ENCODE measurements at places on chromosomes 7 and 10. TPM values are rescaled to one million over a fixed set of nuclear protein-coding genes. Genes with fewer than 3 reads are reported as not detected.

DNA sequence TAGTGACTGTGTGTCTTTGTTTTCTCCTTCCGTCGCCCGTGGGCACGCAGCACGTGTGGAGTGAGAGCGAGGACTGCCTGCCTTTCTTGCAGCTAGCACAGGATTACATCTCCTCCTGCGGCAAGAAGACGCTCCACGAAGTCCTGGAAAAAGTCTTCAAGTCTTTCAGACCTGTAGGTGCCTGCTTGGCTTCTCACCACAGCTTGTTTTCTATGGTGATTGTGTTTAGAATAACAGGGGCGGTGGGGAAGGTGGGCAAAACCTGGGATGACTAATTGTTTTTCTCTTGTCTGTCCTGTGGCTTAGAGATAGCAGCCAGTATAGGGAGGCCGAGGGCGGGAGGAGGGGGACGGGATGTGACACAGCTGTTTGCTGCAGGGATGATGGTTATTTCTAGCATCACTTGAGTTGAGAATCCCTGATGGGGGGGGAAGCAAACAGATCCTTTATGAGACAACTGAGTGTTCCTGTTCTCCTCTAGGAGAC is 11.4 kb downstream of the MTURN start:
- H3K36me3 ChIP-seq: no peaks in the 10 kb centered on the region
- DNase-seq: no peak
- H3K4me3 ChIP-seq: no peak overlapping the region
- peaks cover 26% of the 10 kb centered on the region for H3K4me1 ChIP-seq
- no peak overlapping the region for H3K27ac ChIP-seq

DNA sequence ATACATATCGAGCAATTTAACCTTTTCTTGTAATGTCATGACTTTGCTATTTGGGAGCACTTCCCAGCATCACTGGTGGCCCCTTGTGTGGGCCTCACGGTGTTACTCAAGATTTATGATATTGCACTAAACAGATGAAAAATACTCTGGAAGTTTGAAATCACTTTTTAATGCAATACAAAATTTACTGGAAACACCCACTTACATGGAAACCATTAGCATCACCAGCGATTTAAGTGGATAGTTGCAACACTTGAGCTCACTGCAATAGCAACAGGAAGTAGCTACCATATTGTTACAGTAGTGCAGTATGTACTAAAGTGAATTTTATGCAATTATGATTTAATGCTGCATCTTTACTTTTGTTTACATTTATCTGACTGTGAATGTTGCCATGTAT is 184.4 kb downstream of the MDFIC start:
- no peak for DNase-seq
- H3K4me3 ChIP-seq: no peak overlapping the region
- H3K36me3 ChIP-seq: no peaks in the 10 kb centered on the region
- H3K27ac ChIP-seq: no peak overlapping the region

- H3K36me3 ChIP-seq: no peaks in the 10 kb centered on the region
- DNase-seq: no peak
- H3K4me1 ChIP-seq: no peaks in the 10 kb centered on the region
- H3K27me3 ChIP-seq: no peaks in the 10 kb centered on the region
- no peak overlapping the region for H3K27ac ChIP-seq
- no peak overlapping the region for H3K4me3 ChIP-seq
These were observed 69.3 kb downstream of the OAT start for GRCh38 chr10:124349231-124349995.

PAX4 gene
- not detected for total RNA-seq

DNA sequence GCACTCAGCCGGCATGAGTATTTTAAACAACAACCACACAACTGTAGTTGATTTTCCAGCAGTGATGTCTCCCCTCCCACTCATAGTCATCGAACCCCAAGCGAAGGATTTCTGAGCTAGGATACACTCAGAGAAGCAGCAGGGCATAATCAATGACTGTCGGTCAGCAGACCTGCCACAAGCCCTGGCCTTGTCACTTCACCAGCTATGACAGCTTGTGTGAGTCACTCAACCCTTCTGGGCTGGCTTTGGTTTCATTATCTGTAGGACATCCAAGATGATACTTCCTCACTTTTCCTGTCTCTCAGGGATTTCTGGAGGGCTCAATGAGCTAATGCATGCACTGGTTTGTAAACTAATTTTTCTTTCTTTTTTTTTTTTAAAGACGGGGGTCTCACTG is 22.0 kb upstream of the UBE3C start:
- no peak overlapping the region for H3K4me3 ChIP-seq
- no peak for DNase-seq
- no peaks in the 10 kb centered on the region for H3K36me3 ChIP-seq
- H3K27ac ChIP-seq: no peak overlapping the region

DNA sequence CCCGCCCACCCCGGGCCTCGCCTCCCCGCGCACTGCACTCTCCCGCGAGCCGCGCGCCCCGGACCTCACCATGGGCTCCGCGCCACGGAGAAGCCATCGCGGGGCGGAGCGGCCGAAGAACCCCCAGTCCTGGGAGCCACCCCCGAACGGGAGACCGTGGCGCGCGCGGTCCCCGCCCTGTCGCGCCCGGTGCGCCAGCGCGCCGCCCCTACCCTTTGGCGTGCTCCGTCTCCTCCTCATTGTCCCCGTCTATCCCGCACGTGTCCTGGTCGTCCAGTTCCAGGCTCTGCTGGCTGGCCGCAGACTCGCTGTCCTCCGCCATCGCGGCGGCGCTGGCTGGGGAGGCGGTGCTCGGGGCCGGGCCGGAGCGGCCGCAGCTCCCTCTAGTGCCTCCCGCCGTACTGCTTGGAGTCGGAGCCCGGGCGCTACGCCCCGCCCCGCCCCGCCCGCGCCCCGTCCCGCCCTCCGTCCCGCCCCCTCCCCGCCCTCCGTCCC is at the start of gene NMT2:
Gene NMT2 (minus strand): TSS at position 403 of the 495 bp plus-strand sequence. CDS start 81 bp downstream, at position 322.
- H3K4me1 ChIP-seq: peaks cover 62% of the 10 kb centered on the region
- H3K27ac ChIP-seq: peak within 1 kb of the TSS; percentile 72
- DNase-seq: no peak
- no peaks in the 10 kb centered on the region for H3K36me3 ChIP-seq
- peak within 1 kb of the TSS; percentile 67 for H3K4me3 ChIP-seq
- no peaks in the 10 kb centered on the region for H3K27me3 ChIP-seq

DNA sequence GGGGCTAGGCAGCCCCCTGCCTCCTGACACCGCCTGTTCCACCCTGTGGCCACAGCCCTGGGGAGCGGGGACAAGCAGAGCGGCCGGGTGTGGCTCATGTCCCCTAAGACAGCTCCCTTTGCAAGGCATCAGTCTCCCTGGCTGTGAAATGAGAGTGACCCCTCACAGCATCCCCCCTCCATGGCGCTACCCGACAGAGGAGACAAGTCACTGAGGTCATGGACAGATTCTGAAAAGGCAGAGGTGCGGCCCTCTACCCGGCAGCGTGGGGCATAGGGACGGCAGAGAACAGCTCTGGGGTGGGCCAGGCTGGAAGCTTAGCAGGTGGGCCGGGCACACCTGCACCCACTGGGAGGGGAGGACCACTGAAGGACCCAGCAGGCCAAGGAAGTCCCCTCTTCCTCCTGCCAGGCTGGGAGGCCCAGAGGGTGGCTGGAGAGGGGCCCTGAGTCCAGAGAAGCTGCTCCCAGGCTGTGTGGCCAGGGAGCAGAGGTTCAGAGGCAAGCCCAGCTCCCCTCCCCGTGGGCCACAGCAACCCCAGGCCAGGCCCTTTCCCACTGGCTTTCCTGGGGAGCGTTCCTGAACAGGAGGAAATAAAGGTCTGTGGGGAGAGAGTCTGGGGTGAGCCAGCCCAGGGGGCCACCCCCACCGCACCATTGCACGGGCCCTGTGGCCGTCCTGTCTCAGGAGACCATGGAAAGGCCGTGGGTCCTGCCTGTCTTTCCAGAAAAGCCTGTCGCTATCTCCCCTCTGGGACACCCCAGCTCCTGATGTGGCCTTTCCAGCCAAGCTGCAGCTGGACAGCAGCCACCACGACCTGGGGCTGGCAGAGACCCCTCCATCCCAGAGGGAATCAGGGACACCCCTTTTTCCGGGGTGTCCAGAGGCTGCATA is 1.7 kb downstream of the ADAP1 start:
- H3K4me3 ChIP-seq: no peak overlapping the region
- H3K27ac ChIP-seq: no peak overlapping the region
- no peaks in the 10 kb centered on the region for H3K36me3 ChIP-seq
- no peaks in the 10 kb centered on the region for H3K27me3 ChIP-seq

GRCh38 chr10:52443419-52444388 is 129.6 kb downstream of the DKK1 start:
- H3K27me3 ChIP-seq: no peaks in the 10 kb centered on the region
- H3K4me3 ChIP-seq: no peak overlapping the region
- DNase-seq: no peak

GRCh38 chr10:79417731-79418130 is 27.7 kb downstream of the ZCCHC24 start:
- H3K36me3 ChIP-seq: no peaks in the 10 kb centered on the region
- DNase-seq: no peak
- no peak overlapping the region for H3K4me3 ChIP-seq
- H3K4me1 ChIP-seq: no peaks in the 10 kb centered on the region
- no peaks in the 10 kb centered on the region for H3K27me3 ChIP-seq

GRCh38 chr7:124022551-124022950 is 10.3 kb downstream of the TMEM229A start:
- H3K27me3 ChIP-seq: no peaks in the 10 kb centered on the region
- H3K4me3 ChIP-seq: no peak overlapping the region
- H3K27ac ChIP-seq: no peak overlapping the region
- no peaks in the 10 kb centered on the region for H3K4me1 ChIP-seq

GRCh38 chr10:97204826-97205679 is 19.3 kb upstream of the SLIT1 start:
- no peaks in the 10 kb centered on the region for H3K27me3 ChIP-seq
- no peak for DNase-seq
- H3K4me3 ChIP-seq: no peak overlapping the region
- no peak overlapping the region for H3K27ac ChIP-seq
- no peaks in the 10 kb centered on the region for H3K4me1 ChIP-seq

- H3K27ac ChIP-seq: no peak overlapping the region
- H3K27me3 ChIP-seq: no peaks in the 10 kb centered on the region
- DNase-seq: no peak
- H3K4me3 ChIP-seq: no peak overlapping the region
These were observed 355.9 kb upstream of the C7orf33 start for GRCh38 chr7:148234715-148235114.

DNA sequence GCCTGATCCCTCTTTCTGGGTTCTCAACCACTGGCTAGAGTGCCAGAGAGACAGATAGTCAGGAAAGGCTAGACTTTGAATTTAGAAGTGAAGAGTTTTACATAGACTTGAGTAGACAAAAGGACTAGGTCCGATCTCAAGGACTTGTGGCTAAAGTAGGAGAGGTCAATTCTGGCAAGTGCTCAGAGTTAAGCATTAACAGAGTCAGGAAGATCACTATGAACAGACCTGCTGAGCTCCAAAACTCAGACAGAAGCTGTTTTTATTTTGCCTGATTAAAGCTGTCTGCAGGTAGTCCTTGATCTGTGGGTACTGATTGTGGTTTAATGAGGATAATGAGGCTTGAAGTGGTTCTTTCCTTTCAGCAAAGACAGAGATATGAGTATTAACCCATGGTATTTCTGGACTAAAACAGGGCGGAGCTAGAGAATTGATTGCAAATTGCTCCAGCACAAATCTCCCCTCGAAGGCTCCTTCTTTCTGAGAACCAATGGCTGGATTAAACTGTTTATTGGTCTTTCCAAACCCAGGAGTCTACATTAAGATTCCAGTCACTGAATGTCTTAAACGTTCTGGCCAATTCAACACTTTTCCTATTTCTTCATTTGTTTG is 423.2 kb downstream of the IPMK start:
- H3K27me3 ChIP-seq: no peaks in the 10 kb centered on the region
- no peak overlapping the region for H3K27ac ChIP-seq
- H3K4me1 ChIP-seq: no peaks in the 10 kb centered on the region
- no peaks in the 10 kb centered on the region for H3K36me3 ChIP-seq
- H3K4me3 ChIP-seq: no peak overlapping the region

GDF10 gene
- 0.18 TPM for total RNA-seq

GRCh38 chr7:78443811-78444210 is 645.2 kb downstream of the PHTF2 start:
- H3K36me3 ChIP-seq: no peaks in the 10 kb centered on the region
- no peak overlapping the region for H3K4me3 ChIP-seq
- H3K27me3 ChIP-seq: no peaks in the 10 kb centered on the region
- H3K27ac ChIP-seq: no peak overlapping the region
- H3K4me1 ChIP-seq: no peaks in the 10 kb centered on the region

DNA sequence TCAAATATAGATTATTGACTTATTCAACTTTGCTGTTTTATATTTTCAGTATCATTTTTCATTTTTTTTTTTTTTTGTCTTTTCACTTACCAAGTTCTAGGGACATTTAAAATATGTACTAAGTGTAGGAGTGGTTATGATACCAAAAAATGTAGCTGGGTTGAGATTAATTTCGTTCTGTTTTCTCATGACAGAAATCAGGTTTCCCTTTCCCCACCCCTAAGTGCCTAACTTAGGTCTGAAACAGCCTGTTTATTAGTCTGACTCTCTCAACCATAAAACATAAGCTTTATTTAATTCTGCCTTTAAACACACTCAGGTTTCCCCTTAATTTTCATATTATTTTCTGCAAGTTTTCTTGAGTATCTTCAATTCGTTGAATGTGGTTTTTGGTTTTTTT is 22.1 kb downstream of the TMEM106B start:
- H3K27me3 ChIP-seq: no peaks in the 10 kb centered on the region
- H3K4me3 ChIP-seq: no peak overlapping the region
- no peak for DNase-seq
- no peaks in the 10 kb centered on the region for H3K4me1 ChIP-seq

DNA sequence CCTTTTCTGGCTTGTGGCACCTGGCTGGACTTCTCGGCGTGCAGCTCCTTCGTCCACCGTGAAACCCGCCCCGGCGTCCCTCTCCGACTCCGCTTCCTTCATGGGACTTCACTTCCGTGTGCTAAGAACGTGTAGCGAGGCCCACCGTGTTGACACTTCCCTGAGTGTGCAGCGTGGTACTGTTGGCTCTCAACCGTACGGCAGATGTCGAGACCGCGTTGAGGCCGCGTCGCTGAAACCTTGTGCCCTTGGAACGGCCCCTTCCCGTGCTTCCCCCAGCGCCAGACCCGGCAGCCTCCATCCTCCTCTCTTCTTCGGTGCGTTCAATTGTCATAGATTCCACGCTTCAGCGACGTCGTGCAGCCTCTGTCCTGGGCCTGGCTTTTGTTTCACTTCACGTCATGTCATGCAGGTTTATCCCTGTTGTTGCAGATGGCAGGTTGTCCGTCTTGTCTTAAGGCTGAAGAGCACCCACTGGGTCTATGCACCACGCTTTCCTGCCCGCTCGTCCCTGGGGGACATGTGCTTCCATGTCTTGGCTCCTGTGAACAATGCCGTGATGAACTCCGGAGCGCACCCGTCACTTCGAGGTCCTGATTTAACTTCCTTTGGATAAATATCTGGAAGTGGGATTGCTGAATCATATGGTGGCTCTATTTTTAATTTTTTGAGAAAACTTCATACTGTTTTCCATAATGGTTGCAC is 465.3 kb downstream of the DNAJB6 start:
- H3K36me3 ChIP-seq: no peaks in the 10 kb centered on the region
- no peaks in the 10 kb centered on the region for H3K27me3 ChIP-seq
- no peak overlapping the region for H3K27ac ChIP-seq
- no peak overlapping the region for H3K4me3 ChIP-seq

Data from CD8-positive, alpha-beta memory T cell (primary cell).